Heart left ventricle (tissue), 16 donors: ENCODE measurements at places on chromosomes 12 and 14. TPM values are rescaled to one million over a fixed set of nuclear protein-coding genes. Genes with fewer than 3 reads are reported as not detected.

Gene B3GNT4
- not detected for total RNA-seq

Gene WNT1
- total RNA-seq = not detected

Gene LPAR5
- 11.7 TPM for total RNA-seq

Gene PAX9
- not detected for total RNA-seq

Gene ESR2
- total RNA-seq = 0.69 TPM

Gene GPR84
- 1.7 TPM for total RNA-seq

Gene SYNE3
- 6.2 TPM for total RNA-seq

Gene KIF5A
- 0.07 TPM for total RNA-seq

Gene C3AR1
- 21.3 TPM for total RNA-seq

Gene DNAI7
- 1.7 TPM for total RNA-seq

Gene LTBP2
- total RNA-seq = 36.1 TPM

Gene AREL1
- total RNA-seq = 30.6 TPM

Gene SLC38A4
- 0.32 TPM for total RNA-seq

Gene SBNO1
- total RNA-seq = 33.8 TPM

Gene IQSEC3
- 0.71 TPM for total RNA-seq

Gene B4GALNT1
- 6.3 TPM for total RNA-seq

Gene ERC1
- 52.8 TPM for total RNA-seq

Gene OLR1
- total RNA-seq = 1.6 TPM

Gene OR4K1
- not detected for total RNA-seq

Gene TSHR
- total RNA-seq = not detected

Gene KRT77
- total RNA-seq = not detected

Gene IL23A
- total RNA-seq = not detected

Gene C12orf54
- total RNA-seq = not detected
